Activated CD4-positive, CD25-positive, alpha-beta regulatory T cell treated with anti-CD3 and anti-CD28 coated beads, Interleukin-2, amount 50 U/mL, for 72 hours (primary cell): ENCODE measurements at places on chromosomes 3 and 15.
A peak's percentile ranks its signal among the peaks of the same experiment; 100 is the strongest.

DNA sequence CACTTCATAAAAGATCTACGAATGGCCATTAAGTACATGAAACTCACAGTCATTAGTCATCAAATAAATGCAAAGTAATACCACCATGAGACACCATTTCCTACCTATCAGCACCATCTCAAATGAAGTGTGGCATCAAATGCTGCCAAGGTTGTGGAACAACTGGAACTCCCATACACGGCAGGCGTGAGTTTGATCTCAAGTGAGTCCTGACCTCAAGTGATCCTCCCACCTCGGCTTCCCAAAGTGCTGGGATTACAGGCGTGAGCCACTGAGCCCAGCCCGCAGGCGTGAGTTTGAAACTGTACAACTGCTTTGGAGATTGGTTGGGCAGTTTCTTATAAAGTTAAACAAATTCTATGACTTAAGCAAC lies 28.8 kb upstream of the HDAC11 start:
- peak; percentile 42 for DNase-seq

- DNase-seq, result no peak
Observed at GRCh38 chr3:35335703-35336102, 303.6 kb upstream of the ARPP21 start.

- no peak for DNase-seq
Observed at GRCh38 chr3:79560698-79561097, 207.1 kb downstream of the ROBO1 start.

DNA sequence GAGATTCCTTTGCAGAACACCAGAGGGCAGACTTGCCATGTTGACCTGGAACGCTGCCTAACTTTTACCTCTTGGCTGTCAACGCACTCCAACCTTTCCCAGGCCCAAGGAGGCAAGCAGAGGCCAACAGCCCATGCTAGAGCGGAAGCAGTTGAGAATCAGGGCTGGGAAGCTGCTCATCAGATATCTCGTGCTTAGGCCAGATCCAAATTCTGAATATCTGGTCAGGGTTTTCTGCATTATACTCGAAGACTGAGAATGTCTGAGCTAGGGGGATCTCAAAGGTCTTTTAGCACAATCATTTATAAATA lies 2.5 kb downstream of the XIRP1 start:
- DNase-seq, result no peak

DNA sequence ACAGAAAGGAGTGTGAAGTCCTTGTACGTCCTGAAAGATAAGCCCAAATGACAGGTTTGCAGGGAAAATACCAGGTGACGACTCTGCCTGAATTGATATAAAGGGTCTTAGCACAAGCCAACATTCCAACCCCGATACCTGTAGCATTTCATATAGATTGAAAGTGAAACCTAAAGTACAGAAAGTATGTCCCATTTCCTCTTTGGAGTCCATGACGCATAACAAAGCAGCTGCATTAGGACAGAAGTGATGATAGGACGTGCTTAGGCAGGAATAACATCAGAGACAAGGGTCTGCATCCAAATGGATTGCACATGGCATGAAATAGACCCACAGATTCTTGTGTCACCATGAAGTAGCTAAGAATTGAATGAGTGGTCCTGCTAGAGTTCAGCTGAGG lies 187.0 kb upstream of the ROBO1 start:
- no peak for DNase-seq

GRCh38 chr3:143885780-143886427 lies 37.6 kb upstream of the SLC9A9 start:
- DNase-seq, result no peak

DNA sequence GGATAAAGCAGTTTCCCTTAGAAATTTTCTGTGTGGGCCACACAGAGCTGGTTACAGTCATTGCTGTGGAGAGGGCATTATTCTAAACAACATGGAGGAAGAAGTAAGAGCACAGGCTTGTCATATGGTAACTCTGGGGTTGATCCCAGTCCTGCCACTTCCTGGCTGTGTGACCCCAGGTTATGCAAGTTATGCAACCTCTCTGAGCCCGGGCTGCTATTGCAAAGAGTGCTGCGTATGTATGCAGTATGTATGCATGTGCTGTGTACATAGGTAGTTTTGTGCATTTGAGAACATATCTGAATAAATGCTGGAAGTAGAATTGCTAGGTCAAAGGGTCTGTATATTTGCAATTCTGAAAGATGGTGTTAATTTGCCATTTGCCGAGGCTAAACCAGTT lies 9.2 kb downstream of the SPSB4 start:
- DNase-seq, result no peak

DNA sequence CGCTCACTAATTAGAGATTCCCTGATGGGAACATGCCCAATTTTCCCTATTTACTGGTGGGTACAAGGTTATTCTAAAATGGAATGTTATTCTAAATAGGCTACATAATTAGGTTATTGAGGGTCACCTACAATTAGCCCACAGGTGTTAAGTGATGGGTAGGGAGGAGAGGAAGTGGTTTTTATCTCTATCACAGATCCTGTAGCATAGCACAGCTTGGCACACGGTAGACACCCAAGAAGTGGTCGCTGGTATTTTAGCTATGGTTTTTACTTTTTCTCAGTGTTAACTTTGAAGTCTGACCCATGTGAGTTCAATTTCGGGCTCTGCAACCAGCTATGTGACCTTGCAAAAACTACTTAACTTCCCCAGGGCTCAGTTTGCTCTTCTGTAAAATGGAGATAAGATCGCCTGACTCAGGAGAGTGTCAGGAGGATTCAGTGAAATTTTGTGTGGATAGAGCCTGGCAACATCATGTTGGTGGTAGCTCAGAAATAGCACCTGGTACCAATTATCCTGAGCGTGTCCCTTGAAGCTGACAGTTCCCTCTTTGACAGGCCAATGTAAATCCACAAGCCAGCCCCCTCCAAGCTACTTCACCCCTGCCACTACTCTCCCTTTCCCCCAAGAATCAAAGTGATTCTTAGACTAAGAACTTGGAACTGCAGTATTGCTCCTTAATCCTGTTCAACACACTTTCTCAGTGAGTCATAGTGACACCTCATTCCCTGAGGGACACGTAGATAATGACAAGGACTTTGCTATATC lies 8.7 kb upstream of the LMCD1 start:
- DNase-seq, result no peak

DNA sequence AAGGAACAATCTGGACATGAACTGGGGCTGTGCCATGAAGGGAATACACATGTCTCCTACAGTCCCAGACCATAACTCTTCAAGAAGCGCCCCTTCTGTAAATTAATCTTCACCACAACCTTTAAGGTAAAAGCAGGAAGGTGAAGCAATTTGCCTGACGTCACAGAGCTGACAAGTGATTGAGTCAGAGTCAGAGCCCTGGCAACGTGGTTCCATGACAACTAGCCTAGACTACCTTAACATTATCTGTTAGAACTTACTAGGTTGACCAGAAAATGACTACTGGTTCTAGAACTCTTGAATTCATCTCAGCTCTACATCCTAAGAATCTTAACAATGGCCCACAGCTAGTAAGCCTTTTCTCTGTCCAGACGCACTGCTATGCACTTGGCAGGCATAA lies 124.6 kb downstream of the NTRK3 start:
- DNase-seq, result no peak

DNA sequence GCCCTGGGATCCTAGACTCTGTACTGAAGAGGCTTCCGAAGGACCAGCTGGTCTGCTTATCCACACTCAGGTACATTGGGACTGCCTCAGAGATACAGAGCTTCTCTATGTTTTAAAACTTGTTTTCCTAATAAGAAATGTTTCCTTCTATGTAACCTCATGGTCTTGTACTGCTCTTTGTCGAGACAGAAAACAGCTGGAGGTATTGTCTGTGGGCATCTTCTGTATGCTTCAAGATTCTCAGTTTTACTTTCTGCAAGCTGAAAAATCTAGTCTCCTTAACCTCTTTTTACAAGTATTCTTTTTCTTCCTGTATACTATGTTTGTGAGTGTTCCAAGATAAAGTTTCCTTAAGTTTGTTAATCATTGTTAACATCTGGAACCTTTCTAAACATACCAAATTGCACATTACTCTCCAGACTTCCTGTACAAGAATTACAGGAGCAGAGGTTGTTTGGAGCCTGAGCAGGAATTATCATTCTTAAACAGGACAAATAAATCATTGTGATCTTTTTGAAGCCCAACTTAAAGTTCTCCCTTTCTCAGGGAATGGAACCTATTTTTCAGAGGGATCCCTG lies 358.3 kb upstream of the CFAP20DC start:
- no peak for DNase-seq

- DNase-seq, result no peak
Observed at GRCh38 chr3:138049157-138049919, 39.4 kb downstream of the CLDN18 start.

DNA sequence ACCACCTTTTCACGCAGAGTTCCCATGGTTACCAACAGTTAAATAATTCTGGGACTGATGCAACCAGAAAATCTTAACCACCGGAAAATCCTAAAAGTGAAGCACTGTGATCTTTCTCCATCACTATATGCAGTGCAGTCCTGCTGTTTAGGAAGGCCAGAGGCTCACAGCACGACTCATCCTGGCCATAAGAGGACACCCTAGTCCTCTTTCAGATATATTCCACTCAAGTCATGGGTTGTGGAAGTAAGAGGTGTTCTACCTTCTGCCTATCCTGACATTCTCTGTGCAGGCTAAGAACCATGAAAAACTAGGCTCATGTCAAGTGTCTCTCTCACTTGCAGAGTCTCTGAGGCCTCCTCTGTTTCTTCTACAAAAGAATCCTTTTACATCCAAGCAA lies 67.2 kb downstream of the DHX30 start:
- DNase-seq, result no peak

GRCh38 chr3:87173071-87173470 lies 54.0 kb upstream of the CHMP2B start:
- no peak for DNase-seq

- no peak for DNase-seq
Observed at GRCh38 chr15:37204692-37205091, 104.3 kb upstream of the MEIS2 start.

GRCh38 chr15:80967451-80967850 lies 22.2 kb downstream of the MESD start:
- no peak for DNase-seq

DNA sequence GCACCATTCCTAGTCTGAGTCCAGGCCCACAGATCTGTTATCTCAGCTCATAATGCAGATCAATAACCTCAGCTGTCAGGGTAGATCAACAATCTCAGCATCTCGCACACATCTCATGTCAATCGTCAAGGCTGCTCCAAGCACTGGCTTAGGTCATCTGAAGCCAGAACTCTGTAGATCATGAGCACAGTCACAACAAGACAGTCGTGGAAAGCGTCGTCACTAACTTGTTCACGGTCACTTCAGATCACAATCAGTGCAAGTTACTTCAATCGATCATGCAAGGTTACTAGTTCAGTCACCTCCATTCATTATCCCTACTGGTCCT lies 71.8 kb downstream of the RBPMS2 start:
- DNase-seq, result no peak

DNA sequence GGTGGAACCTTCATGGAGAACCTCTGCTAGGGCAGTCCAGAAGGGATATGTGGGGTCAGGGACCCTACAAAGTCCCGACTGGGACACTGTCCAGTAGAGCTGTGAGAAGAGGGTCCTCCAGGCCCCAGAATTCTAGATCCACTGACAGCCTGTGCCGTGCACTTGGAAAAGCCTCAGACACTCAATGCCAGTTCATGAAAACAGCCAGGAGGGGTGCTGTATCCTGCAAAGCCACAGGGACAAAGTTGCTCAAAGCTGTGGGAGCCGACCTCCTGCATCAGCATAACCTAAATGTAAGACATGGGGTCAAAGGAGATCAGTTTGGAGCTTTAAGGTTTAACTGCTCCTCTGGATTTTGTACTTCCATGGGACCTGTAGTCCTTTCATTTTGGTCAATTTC lies 448.8 kb upstream of the CADM2 start:
- no peak for DNase-seq
